ENCODE measurements at places on chromosomes 4 and X.

DNA sequence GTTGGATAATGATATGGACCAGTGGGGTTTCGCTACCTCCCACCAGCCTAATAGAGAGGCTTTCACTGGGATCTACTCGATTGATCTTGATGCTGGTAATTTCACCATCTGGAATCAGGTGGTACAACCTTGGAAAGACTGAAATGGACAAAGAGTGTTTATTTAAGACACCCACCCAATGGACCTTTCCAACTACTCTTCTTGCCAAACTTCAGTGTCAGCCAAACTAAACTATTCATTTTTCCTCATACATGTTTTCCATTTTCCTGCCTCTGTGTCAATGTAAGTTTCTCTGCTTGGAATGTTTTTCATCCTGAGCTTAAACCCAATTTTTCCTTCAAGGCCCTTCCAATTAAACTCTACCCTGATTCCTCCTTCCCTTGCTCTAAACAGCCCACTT is 92.6 kb downstream of the LNX1 start:
- DNase-seq = no peak

- DNase-seq = no peak
Observed at GRCh38 chr4:108762559-108763225, at the start of gene ETNPPL. ETNPPL (minus strand) TSS chr4:108763053; CDS start chr4:108762898, 155 bp downstream.

GRCh38 chrX:97806238-97806637 is 922.5 kb downstream of the RPA4 start:
- DNase-seq = peak; percentile 5

DNA sequence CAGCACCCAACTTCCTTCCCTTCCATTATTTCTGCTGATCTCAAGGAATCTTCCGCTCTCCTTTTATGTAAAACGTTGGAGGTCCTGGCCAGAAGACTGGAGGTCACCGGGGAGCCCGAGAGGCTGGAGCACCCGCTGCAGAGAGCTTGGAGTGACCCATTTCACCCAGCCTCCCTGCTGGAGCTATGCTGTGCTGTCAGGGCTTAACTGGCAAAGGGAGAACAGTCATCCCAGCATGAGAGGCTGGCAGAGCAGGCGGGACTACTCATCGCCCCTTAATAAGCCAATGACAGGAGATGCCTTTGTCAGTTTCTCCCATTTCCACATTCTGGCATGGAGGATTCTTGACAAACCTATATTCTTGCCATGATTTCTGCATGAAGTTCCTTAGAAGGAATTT is 98.9 kb downstream of the GATB start:
- no peak for DNase-seq

GRCh38 chr4:25223802-25224375 is 9.9 kb upstream of the PI4K2B start:
- DNase-seq = peak; percentile 16

Measured in AG10803 (cell line).